ENCODE measurements at places on chromosomes 6 and 20.

GRCh38 chr6:120938876-120939472 lies 395.3 kb downstream of the TBC1D32 start:
- H3K27ac ChIP-seq = no peak overlapping the region
- no peak for DNase-seq
- H3K36me3 ChIP-seq = no peaks in the 10 kb centered on the region

DNA sequence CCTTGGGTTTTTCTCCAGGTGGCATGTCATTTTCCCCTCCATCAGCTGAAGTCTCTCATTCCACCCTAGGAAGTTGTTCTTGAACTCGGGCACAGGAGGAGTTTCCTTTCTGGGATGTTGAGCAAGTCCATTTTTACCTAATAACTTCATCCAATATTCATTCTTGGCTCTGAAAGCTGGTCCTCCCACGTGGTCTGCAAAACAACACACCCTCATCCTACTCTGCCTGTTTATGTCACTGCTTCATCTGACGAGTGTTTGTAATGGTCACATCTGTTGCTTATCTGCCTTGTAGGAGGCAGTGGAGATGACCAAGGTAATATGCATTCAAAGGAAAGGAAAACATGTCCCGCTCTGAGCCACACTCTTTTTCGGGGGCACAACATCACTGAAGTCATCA lies 41.7 kb upstream of the AIG1 start:
- no peak overlapping the region for H3K4me3 ChIP-seq
- H3K4me1 ChIP-seq = no peaks in the 10 kb centered on the region
- no peaks in the 10 kb centered on the region for H3K36me3 ChIP-seq

- H3K4me1 ChIP-seq = no peaks in the 10 kb centered on the region
- H3K27ac ChIP-seq = no peak overlapping the region
- no peak overlapping the region for H3K4me3 ChIP-seq
- H3K27me3 ChIP-seq = peaks cover 56% of the 10 kb centered on the region
- no peak for DNase-seq
These were observed 87.7 kb downstream of the PXDC1 start for GRCh38 chr6:3663811-3664210.

DNA sequence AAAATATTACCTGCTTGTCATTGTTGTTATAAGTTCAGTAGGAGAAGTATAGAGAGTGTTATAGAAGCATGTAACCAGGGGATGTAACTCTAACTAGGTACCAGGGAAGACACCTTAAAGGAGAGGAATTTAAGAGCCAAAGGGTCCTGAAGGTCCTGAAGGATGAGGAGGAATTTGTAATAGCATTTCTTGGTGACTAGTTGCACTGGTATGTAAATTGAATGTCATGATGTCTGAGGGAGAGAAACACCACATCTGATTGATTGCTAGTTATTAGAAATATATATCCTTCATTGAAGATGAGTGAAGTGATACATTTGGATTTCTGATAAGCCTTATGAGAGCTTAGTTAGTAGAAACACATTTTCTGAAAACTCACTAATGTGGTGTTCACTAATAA lies 643.8 kb downstream of the RFPL4B start:
- no peak for DNase-seq
- no peaks in the 10 kb centered on the region for H3K27me3 ChIP-seq
- H3K4me1 ChIP-seq = no peaks in the 10 kb centered on the region
- no peak overlapping the region for H3K27ac ChIP-seq

- H3K36me3 ChIP-seq = peaks cover 48% of the 10 kb centered on the region
- peaks cover 56% of the 10 kb centered on the region for H3K4me1 ChIP-seq
- H3K27ac ChIP-seq = peak overlapping the region; percentile 96
- no peak for DNase-seq
- H3K27me3 ChIP-seq = no peaks in the 10 kb centered on the region
- peak overlapping the region; percentile 90 for H3K4me3 ChIP-seq
These were observed 635 bp downstream of the FLOT1 start for GRCh38 chr6:30741789-30742315.

- H3K36me3 ChIP-seq = no peaks in the 10 kb centered on the region
- H3K4me1 ChIP-seq = no peaks in the 10 kb centered on the region
- no peak overlapping the region for H3K4me3 ChIP-seq
- no peak for DNase-seq
These were observed 135.9 kb upstream of the SOX4 start for GRCh38 chr6:21457647-21458046.

DNA sequence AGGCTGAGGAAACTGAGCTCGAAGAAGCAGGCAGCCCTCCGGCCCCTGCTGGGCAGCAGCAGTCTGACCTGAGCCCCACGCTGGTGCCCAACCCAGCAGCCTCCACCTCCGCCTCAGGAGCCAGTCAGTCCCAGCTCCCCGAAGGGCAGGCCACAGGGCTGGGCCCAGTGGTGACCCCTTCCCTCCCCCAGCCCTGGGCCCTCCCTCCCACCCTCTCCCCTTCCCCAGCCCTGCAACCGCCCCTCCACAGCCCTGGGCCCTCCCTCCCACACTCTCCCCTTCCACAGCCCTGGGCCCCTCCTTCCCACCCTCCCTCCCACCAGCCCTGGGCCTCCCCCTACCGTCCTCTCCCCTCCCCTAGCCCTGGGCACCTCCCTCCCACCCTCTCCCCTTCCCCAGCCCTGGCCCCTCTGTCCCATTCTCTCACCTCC lies 115.0 kb downstream of the TAF4 start:
- H3K4me1 ChIP-seq = no peaks in the 10 kb centered on the region
- H3K27ac ChIP-seq = no peak overlapping the region
- no peak for DNase-seq

DNA sequence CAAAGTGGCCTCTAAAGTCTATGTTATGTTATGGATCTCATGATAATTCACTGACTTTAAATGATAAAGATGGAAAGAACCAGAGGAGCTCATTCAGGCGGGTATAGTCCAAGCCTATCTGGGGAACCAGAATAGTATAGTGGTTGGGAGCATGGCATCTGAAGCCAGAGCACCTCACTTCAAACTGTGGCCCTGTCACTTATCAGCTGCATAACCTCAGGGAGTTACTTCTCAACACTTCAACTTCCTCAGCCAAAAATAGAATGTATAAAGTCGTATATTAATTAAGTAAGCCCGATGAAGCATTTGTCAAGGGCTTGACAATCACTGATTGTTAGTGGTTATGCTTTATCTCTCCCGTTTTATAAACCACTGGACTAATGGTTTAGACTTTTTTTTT lies 112.7 kb downstream of the RTN4IP1 start:
- no peak for DNase-seq
- no peaks in the 10 kb centered on the region for H3K27me3 ChIP-seq
- peak overlapping the region; percentile 71 for H3K27ac ChIP-seq
- H3K36me3 ChIP-seq = peaks cover 38% of the 10 kb centered on the region
- peaks cover 51% of the 10 kb centered on the region for H3K4me1 ChIP-seq

DNA sequence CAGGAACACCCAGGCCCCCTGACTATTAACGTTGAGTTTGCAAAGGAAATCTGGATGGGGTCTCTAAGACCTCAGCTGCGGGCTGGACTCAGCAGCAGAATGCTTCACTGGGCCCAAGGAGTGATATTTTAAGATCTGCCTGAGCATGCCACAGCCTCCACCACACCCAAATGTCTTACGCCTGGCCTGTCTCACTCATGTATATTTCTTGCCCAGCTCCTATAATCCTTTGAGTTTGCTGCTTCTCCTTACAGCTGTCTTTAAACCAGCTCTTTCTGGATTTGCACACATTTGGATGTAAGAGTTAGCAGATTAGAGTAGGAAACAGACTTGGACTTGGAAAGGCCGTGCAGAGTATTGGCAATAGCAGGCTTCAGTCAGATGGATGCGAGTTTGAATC lies 16.4 kb downstream of the CASS4 start:
- H3K36me3 ChIP-seq = peaks cover 3% of the 10 kb centered on the region
- H3K27me3 ChIP-seq = no peaks in the 10 kb centered on the region
- peak overlapping the region; percentile 65 for H3K27ac ChIP-seq
- no peak overlapping the region for H3K4me3 ChIP-seq
- peaks cover 30% of the 10 kb centered on the region for H3K4me1 ChIP-seq
- no peak for DNase-seq

DNA sequence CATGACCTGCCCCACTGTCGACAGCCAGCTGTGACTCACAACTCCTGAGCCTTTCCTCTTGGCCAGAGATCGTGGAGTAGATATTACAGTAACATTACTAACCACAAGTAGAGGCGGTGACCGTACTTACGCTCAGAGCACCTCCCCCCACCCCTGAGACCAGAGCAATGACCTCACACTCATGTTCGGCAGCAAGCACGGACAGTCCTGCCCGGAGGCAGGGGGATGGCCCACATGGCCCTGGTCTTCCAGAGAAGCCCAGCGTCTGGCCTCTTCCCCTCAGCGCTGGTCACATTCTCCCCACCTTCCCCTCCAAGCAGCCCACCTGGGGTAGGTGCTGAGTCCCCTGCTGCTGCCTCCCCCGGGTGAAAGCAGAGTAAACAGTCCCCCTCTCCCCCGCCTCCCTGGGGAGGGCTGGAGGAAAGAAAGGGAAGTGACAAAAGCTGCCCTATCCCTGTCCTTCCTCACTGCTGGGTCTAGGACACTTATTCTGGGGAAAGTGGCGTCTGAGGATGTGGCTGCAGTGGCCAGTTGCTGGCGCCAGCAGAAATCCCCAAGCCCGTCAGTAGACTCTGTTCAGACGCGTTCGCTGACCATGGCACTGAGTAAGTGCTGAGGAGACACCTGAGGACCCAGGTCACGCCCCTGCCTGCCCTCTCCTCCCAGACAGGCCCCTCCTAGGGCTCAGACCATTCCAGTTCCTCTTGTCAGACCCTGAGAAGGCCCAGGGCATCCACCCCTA lies 68.5 kb downstream of the MRPL14 start:
- H3K36me3 ChIP-seq = no peaks in the 10 kb centered on the region
- peaks cover 8% of the 10 kb centered on the region for H3K4me1 ChIP-seq
- peak overlapping the region; percentile 54 for H3K27ac ChIP-seq
- no peak overlapping the region for H3K4me3 ChIP-seq
- no peak for DNase-seq
- no peaks in the 10 kb centered on the region for H3K27me3 ChIP-seq

GRCh38 chr20:25319241-25320034 lies 71.2 kb downstream of the ABHD12 start:
- no peak overlapping the region for H3K4me3 ChIP-seq
- H3K4me1 ChIP-seq = peaks cover 19% of the 10 kb centered on the region
- H3K27ac ChIP-seq = peak overlapping the region; percentile 35
- DNase-seq = no peak
- no peaks in the 10 kb centered on the region for H3K27me3 ChIP-seq
- H3K36me3 ChIP-seq = peaks cover 6% of the 10 kb centered on the region

DNA sequence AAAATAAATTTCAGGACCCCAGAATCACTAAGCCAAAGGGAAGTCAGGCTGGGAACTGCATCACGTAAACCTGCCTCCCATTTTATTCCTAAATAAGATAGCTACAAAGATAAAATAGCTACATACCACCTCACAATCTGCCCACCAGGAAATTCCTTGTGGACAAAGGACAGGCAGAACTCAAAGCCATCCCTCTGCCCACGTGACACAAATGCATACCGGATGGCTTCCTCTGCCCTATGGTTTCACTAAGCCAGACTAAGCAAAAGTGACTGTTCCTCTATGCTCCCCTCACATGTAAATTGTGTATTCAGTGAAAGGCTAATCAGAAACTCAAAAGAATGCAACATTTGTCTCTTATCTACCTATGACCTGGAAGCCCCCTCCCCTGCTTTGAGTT lies 15.0 kb downstream of the MBOAT1 start:
- no peak overlapping the region for H3K4me3 ChIP-seq
- no peaks in the 10 kb centered on the region for H3K27me3 ChIP-seq
- H3K27ac ChIP-seq = no peak overlapping the region
- peaks cover 11% of the 10 kb centered on the region for H3K4me1 ChIP-seq

- H3K4me3 ChIP-seq = no peak overlapping the region
- peaks cover 5% of the 10 kb centered on the region for H3K4me1 ChIP-seq
- peaks cover 42% of the 10 kb centered on the region for H3K27me3 ChIP-seq
These were observed 43.6 kb downstream of the RIOK1 start for GRCh38 chr6:7433121-7433617.

DNA sequence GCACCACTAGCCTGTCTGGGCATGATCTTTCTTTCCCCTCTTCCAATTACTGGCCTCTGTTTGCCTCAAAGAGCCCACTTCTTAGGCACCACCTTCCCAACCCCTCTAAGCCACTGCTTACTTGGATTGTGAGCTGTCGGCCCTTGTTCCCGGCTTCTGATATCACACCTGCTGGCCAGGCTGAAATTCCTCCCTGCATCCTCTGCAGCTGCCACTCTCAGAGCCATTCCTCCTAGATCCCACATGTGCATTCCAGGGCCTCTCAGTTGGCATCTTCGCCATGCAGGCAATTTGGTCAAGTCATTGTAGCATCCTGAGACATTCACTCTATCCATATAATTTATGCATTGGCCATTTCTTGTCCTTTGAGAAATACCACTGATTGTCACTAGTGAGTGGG lies 135.9 kb downstream of the OLIG3 start:
- no peak overlapping the region for H3K27ac ChIP-seq
- H3K27me3 ChIP-seq = no peaks in the 10 kb centered on the region
- no peak overlapping the region for H3K4me3 ChIP-seq
- no peak for DNase-seq
- H3K4me1 ChIP-seq = peaks cover 10% of the 10 kb centered on the region

DNA sequence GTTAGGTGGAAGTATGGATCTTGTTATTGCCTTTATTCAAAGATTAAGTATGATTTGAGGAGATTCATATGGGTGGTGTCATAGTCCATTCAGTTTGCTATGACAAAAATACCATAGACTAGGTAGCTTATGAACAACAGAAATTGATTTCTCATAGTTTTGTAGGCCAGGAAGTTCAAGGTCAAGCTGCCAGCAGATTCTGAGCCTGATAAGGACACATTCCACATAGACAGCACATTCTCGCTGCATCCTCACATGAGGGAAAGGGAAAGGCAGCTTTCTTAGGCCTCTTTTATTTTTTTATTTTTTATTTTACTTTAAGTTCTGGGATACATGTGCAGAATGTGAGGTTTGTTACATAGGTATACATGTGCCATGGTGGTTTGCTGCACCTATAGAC lies 27.7 kb downstream of the ME1 start:
- H3K27ac ChIP-seq = no peak overlapping the region
- no peaks in the 10 kb centered on the region for H3K4me1 ChIP-seq

DNA sequence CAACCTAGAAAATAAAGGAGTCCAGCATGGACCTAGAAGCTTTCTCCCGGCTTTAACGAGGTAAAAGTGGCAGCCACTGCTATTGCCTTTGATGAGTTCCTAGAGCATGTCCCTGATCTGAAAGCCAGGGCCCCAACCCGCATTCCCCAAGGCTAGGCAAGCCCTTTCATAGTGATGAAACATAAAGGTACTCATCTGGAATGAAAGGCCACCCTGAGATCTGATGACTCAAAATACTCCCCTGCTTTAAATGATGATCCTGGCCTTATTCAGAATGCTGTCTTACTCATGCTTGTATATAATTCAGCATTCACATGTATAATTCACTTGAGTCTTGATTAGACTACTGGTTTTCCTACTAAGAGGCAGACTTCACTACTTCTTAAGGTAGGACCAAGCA lies 21.3 kb downstream of the TTPAL start:
- H3K27me3 ChIP-seq = no peaks in the 10 kb centered on the region
- H3K36me3 ChIP-seq = peaks cover 81% of the 10 kb centered on the region
- peaks cover 28% of the 10 kb centered on the region for H3K4me1 ChIP-seq
- no peak overlapping the region for H3K4me3 ChIP-seq
- peak overlapping the region; percentile 74 for H3K27ac ChIP-seq

Data from effector memory CD8-positive, alpha-beta T cell (primary cell).